ENCODE measurements at places on chromosomes 7 and 10.
A peak's percentile ranks its signal among the peaks of the same experiment; 100 is the strongest.

DNA sequence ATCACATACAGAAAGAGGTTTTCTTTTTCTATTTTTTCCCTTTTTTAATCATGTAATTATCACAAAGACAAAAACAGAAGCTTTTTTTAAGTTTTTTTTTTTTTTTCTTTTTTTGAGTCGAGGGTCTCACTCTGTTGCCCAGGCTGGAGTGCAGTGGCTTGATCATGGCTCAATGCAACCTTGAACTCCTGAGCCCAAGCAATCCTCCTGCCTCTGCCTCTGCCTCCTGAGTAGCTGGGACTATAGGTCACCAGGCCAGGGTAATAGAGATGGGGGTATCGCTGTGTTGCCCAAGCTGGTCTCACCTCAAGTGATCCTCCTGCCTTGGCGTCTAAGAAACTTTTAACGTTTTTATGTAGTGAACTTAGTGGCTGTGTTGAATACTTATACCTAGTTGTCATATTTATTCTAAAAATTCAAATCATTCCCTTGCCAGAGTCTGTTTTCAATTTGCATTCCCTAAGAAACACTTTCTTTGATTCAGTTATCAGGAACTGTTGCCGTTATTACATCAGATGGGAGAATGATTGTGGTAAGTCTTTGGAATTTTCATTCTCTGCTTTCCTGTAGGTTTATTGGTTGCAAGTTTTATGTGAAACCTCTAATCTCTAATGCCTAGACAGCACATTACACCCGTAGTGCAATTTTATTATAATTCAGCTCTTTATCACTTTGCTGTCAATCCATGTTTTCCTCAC, 1.3 kb downstream of the LSM8 start:
- DNase-seq, result no peak

DNA sequence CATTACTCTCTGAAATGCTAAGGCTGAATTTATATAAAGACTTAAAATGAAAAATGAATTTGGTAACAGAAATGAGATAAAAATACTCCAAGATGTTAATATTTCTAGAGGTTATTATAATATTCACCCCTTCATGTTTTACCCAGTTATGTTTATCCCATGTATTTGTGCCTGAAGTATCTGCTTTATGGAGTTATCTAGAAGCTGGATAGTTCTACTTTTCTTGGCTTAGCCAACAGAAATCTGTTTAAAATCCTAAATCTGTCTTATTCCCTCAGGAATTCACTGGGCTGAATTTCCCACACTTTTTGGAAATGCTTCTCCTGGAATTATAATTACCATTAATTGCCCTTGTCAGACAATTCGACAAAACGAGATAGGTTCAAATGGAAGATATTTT, 201.6 kb downstream of the THSD7A start:
- no peak for DNase-seq

- no peak for DNase-seq
Measured at GRCh38 chr7:12066521-12066920, 144.6 kb upstream of the TMEM106B start.

GRCh38 chr7:94389381-94389780, 5.3 kb upstream of the COL1A2 start:
- DNase-seq, result no peak

DNA sequence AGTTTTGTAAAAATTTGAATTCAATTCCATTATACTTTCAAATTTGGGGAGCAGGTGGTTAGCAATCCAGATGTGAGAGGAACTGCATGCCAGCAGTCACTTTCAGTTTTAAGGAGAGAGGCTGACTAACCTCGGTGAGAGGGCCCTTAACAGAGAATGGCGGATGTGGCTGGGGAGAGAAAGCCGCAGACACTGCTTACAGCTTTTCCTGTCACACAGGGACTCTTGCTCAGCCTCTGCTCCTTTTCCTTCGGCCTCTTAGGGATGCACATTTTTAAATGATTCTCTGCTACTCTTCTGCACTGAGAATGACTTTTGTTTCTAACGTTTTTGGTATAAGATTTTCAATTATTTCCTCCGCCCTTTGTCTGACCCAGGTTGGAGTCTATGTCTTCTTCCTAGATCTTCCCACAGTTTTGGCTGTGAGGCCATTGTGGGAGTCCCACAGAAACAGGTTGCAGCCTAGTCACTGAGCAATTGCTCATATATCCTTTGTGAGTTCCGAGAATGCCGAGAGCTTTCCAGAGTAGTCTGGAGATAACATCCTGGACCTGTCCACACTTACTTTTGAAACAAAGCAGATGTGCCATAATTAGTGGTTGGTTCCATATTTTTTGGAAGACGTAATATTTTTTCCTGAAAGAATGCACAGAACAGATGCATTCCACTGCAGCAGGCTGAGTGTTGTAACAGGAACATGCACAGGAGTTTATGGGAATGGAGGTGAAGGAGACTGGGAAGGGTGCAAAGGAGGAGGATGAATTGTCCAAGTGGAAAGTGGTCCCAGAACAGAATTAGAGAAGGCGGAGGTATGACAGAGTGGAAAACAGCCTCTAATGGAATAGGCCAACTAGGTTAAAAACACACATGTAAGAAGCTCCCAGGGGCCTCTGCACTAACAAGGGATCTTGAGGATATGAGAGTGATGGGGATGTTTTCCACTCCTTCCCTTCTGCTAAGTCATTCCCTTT, 168.0 kb upstream of the ZNF32 start:
- peak; percentile 58 for DNase-seq

DNA sequence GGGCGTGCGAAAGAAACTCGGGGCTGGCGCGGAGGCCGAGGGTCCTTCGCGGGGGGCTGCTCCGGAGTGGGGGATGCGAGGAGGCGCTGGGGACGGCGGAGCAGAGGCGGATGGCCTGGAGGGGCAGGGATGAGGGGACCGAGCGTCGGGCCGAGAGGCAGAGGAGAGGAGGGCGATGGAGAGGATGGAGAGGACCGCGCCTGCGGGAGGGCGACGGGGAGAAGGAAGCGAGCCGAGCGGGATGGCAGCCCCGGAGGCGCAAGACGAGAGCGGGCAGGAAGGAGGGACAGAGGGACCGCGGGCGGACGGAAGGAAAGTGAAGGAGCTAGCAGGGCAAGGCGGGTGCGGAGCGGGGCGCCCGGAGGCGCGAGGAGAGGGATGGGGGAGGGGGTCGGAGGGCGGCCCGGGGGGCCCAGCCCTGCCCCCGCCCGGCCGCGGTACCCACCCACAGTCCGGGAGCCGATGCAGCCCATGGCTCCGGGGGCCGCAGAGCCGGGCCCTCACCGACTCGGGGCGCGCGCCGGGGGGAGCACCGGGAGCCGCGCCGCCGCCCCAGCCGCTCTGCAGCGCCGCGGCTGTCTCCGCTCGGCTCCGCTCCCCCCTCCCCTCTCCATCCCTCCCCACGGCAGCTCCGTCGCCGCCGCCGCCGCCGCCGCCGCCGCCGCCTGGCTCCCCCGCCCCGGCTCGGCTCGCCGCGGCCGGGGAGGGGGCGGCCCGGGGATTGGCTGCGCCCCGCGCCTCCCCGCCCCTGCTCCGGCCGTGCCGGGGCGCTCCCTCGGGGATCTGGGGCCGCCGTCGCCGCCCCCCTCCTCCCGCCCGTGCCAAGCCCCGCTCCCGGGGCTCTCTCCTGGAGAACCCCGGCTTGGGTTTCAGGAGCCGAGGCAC, at the start of gene FAM131B:
FAM131B (minus strand) TSS at position 583 of the 885 bp plus-strand sequence; CDS start at position 473, 110 bp downstream.
- DNase-seq, result peak; percentile 34

GRCh38 chr7:143214789-143215679, 6.8 kb upstream of the TAS2R40 start:
- DNase-seq, result peak; percentile 10

- DNase-seq, result no peak
Measured at GRCh38 chr10:21501731-21502347, 23.6 kb downstream of the SKIDA1 start.

GRCh38 chr10:23872290-23872689, 336.6 kb upstream of the KIAA1217 start:
- no peak for DNase-seq

DNA sequence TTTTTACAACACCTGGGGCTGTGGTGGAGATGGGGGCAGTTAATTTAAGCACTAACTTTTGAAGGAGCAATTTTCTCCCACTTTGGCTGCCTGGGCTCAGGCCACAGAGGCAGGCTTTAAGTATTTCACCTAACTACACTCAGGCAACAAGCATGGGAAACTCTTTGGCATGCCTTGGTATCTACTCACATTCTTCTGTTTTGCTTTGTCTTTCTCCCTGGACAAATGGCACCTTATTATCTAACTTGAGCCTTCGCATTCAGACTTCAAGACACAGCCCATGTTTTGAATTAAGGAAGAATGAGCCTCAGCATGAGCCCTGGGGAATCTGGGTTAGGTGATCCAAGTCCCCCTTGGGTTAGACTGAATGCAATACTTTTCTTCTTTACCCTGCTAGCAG, 31.8 kb upstream of the BMPER start:
- no peak for DNase-seq

DNA sequence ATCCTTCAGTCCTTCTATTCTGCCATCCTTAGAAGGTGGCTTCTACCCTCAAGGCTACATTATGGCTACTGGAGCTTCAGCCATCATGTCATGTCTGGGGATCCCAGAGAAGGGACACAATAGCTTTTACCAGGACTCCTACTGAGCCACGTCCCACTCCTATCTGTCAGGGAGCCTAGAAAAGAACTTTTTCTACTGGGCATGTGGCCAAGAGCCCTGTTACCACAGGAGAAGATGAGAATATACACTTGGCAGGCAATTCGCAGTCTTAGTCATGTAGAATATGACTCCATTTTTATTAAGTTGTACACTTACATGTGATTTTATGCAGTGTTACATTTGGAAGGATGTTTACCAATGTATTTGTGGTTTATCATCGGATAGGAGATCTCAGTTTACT, 64.6 kb upstream of the KCNMA1 start:
- no peak for DNase-seq

- DNase-seq, result no peak
Measured at GRCh38 chr10:124996854-124997215, 54.9 kb downstream of the ZRANB1 start.

DNA sequence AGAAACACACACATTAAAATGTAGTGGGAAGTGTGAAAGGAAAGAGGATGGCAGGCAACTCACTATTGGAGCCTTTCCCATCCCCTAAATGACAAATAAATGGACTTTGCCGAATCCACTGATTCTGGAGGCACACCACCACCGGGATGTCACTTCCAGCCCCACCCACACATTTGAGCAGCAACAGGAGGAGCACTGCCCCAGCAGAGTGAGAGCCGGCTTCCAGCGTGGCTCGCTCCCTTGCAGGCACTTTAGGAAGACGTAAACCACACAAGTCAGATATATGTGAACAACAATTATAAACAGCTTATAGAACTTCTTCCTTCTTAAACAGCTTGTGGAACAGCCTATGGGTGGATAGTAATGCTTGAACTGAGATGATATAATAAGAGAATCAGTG, 191.0 kb downstream of the DGKI start:
- no peak for DNase-seq

DNA sequence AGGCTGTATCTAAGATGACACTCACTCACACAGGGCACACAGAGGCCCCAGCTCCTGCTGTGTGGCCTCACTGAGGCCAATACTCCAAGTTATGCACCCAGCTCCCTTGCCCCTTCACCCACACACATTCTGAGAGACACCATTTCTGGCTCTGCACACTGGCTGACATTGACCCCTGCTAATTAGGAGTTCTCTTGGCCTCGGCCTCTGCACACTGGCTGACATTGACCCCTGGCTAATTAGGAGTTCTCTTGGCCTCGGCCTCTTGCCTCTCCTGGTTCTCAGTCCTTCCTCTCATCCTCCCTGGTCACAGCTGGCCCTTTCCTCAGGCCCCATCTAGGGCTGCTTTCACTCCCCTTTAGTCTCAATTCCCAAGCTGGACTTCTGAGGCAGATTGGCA, 97.3 kb downstream of the GRID1 start:
- DNase-seq, result no peak

GRCh38 chr7:69906283-69906995, 308.2 kb downstream of the AUTS2 start:
- no peak for DNase-seq

GRCh38 chr7:32515890-32516550, 20.7 kb downstream of the AVL9 start:
- DNase-seq, result no peak

DNA sequence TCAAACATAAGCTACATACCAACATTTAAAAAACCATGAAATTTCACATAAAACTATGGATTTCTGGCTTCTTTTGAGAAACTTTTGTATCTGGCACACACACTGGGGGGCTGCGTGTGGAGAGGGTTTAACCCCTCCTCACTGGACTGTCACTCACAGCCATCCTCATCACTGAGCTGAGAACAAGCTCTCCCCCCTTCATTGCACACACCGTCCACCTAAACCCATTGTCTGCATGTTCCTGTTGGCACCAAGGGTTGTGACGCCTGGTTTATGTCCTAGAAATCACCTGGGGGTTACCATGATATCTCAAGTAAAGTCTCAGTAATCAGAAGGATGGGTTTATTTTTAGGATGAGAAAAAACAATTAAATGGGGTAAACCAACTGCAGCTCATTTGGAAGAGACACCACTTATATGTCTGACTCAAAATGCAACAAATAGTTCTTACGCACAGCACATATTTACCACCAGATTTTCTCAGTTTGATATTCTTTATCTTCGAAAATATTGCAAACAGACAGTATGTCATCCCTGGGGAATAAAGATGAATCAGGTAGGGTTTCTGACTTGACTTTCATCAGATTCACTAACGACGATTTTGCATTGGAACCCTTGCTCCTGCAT, 218.5 kb upstream of the KLF6 start:
- DNase-seq, result no peak

- DNase-seq, result no peak
Measured at GRCh38 chr7:18566829-18567228, 71.3 kb downstream of the HDAC9 start.

- DNase-seq, result no peak
Measured at GRCh38 chr7:54796150-54796549, 37.1 kb upstream of the SEC61G start.

- no peak for DNase-seq
Measured at GRCh38 chr7:144391014-144391413, 12.5 kb downstream of the NOBOX start.

DNA sequence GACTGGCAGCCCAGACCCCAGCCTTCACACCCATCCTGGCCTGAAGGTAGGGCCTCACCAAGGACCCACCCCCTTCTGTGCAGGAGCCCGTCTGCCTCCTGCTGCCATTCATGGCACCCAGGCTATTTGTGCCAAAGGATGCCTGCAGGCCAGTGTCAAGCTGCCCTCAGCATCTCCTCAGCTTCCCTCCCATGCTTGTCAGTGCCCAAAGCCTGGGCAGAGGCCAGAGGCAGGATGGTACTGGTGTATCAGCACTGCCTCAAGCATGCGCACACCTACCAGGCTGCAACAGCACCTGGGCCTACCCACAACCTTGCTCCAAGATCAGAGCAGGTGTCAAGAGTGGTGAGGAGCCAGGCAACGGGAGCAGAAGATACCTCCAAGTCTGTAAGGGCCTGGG, 27.6 kb downstream of the SFTPA1 start:
- no peak for DNase-seq

Measured in stimulated activated naive CD4-positive, alpha-beta T cell treated with Interleukin-2 at 50 U/mL for 16 hours (primary cell).